ENCODE measurements at places on chromosomes 6 and 20.

- DNase-seq, result no peak
Measured at GRCh38 chr6:99979953-99980352, 14.1 kb downstream of the MCHR2 start.

GRCh38 chr6:136604928-136605510 lies 54.8 kb upstream of the MAP7 start:
- no peak for DNase-seq

GRCh38 chr20:60749804-60750602 lies 502.1 kb upstream of the CDH4 start:
- no peak for DNase-seq

DNA sequence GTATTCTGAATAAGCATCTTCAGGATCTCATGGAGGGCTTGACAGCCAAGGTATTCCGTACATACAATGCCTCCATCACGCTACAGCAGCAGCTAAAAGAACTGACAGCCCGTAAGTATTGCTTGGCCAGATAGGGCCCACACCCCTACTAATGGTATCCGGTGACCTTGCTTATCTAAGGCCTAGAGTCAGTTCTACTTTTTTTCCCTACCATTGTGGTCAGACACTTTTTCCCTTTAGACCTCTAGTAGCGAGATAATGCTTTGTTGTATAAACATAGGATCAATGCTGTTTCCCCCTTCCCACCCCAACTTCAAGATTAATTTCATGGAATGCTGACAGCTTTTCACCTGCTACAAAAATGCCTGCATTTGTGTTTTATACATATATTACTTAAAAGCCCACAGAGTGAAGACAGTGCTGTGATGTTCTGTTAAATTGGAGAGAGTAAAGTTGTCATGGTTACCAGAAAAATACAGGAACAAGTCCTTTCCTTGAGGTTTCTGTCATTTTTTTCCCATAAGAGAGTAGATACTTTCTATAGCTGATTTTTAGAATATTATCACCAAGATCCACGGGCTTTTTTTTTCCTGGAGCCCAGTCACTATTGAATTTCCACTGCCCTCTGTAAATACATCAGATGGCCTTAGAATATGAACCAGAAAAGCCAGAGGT lies 20.9 kb upstream of the PLCG1 start:
- no peak for DNase-seq

DNA sequence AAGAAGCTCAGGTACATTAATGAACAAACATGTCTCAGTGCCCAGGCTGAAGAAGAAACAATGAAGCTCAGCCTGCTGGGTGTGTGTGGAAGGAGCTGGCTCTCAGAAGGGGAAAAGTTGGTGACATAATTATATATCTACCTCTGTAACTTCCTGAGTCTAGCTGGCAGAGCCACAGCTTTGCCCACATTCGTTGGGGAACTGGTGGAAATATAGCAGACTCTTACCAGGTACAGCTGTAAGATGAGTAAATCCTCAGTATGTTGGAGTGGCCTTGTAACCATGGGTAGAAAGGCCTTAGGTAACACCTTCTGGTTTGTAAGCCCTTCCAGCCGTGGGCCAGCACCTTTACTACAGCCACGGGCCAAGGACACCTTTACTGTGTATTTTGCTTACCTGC lies 29.9 kb upstream of the PNRC1 start:
- no peak for DNase-seq

- DNase-seq, result no peak
Measured at GRCh38 chr6:28856620-28857005, 67.2 kb downstream of the TRIM27 start.

GRCh38 chr6:167502471-167502870 lies 177.6 kb downstream of the TTLL2 start:
- DNase-seq, result no peak

Measured in brain microvascular endothelial cell (primary cell).